ENCODE measurements at places on chromosomes 7 and 10. TPM values are rescaled to one million over a fixed set of nuclear protein-coding genes. Genes with fewer than 3 reads are reported as not detected.

The TRPV6 gene
- total RNA-seq, result 1.7 TPM

The PPP1R3A gene
- not detected for total RNA-seq

The NOD1 gene
- 5.9 TPM for total RNA-seq

The ZSCAN25 gene
- 14.0 TPM for total RNA-seq

The CPA5 gene
- total RNA-seq, result not detected
